ENCODE measurements at places on chromosomes 7 and 10.

DNA sequence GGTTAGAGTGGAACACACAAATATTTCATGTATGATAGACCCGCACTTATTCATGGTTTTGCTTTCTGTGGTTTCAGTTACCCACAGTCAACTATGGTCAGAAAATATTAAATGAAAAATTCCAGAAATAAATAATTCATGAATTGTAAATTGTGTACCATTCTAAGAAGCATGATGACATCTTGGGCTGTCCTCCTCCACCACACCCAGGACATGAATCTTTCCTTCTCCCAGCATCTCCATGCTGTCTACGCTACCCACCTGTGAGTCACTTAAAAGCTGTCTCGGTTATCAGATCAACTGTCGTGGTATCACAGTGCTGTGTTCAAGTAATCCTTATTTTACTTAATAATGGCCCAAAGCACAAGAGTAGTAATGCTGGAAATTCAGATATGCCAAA, 419.6 kb upstream of the NRP1 start:
- no peak for DNase-seq

DNA sequence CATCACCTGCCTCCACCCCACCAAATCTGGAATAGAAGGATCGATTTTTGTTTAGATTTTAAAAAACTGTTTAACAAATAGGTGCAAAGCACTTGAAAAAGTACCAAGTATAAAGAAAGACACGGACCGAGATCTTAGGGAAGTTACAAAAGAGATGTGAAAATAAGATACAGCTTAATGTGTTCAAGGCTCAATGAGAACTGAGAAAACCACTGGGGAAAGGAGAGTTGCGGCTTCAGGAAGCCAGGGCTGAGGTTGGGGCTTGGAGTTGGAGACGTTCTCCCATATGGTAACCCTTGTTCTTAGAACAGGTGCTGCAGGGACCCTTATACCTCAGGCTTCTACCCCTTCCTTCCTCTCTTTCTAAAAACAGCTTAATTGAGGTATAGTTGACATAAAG, 140.2 kb downstream of the FANK1 start:
- DNase-seq: no peak

- no peak for DNase-seq
These were observed 82.9 kb downstream of the VIPR2 start for GRCh38 chr7:159061674-159062212.

DNA sequence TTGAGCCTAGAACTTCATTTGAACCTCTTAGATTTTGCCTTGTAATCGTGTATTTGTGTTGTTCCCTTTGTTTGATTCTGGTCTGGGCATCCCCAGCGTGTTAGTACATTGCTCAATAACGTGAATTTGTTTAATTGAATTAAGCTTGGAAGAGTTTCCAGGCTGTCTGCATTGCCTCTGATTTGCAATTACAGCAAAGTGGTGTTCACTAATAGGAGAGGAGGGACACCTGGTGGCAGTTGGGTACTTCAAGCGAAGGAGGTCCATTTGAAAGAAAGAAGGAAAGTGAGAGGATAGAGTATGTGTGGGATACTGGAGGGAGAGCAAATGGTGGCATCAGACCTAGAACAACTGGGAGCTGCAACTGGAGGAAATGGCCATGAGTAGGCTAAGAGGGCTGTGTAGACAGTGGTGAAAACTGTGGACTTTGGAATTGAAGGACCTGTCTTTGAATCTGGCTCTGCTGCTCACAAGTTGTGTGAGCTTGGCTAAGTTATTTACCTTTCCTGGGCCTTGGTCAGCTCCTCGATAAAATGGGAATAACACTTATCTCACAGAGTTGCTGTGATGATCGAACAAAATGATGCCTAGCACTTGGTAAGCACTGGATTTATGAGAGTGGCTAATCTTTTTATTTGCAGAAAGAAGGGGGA, 15.1 kb downstream of the LSMEM1 start:
- DNase-seq: no peak

All from T1000 (cell line).